ENCODE measurements at places on chromosomes 2 and 18.

DNA sequence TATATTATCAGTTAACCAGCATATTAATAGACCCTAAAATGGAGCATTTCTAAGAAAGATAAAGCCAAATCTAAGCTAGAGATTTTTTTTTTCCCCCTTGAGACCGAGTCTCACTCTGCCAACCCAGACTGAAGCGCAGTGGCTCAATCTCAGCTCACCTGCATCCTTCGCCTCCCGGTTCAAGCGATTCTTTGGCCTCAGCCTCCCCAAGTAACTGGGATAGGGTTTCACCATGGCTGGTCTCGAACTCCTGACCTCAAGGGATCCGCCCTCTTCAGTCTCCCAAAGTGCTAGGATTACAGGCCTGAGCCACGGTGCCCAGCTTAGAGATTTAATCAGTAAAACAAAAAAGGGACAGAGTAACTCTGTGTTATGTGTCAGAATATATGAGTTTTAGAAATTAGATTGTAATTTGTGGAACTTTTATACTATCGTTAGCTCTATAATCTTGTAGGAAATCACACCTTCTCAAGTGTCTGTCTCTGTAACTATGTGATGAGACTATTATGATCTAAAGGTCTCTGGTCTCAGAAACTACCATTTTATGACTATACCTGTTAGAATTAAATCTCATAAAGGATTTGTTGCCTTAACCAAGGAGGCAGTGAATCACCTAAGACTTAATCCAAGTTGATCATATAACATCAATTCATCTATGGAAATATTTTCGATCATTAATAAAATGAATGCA is 34.0 kb downstream of the YWHAQ start:
- no peak for DNase-seq

DNA sequence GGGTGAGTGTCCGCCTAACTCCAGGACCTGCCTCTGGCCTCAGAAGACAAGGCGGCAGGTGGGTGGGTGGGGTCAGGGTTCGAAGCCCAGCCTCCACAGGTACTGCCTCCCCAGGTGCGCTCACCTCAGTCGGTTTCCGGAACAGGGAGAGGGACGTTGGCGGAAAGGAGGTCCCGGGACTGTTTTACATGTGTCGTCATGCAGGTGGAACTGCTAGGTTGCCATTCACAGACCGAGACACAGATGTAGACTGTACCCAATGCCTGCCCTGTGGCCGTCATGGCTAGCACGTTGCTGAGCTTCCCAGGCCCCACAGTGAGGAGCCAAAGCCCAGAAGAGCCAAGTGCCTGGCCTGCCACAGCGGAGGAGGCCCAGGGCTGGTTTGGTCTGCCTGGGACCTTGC is 284.0 kb upstream of the HS6ST1 start:
- peak; percentile 46 for DNase-seq

- DNase-seq = no peak
Measured at GRCh38 chr2:191552066-191552465, 125.9 kb upstream of the NABP1 start.

DNA sequence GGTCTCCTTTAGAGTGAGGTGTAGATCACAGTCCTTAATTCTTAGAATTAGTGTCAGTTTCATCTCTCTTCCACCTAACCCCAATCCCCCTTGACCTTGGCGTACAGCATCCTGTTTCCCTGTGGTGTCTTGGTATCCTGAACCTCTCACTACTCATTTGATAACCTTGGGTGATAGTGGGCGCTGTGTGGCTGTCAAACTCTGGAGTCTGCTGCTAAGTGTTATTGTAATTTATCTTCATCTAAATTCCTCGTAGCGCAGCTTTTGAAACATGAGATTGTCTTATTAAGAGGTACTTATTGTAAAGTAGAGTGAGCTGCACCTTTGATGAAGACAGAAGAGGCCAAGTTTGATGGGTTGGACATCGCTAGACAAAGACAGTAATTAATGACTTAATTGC is 222.6 kb upstream of the SPRED2 start:
- no peak for DNase-seq

Measured in islet precursor cell (in vitro differentiated cells).